Activated CD8-positive, alpha-beta memory T cell treated with anti-CD3 and anti-CD28 coated beads for 24 hours (primary cell): ENCODE measurements at places on chromosomes 5 and 9.
A peak's percentile ranks its signal among the peaks of the same experiment; 100 is the strongest.

GRCh38 chr9:99592834-99593574 is 228.7 kb upstream of the NR4A3 start:
- no peak for DNase-seq

DNA sequence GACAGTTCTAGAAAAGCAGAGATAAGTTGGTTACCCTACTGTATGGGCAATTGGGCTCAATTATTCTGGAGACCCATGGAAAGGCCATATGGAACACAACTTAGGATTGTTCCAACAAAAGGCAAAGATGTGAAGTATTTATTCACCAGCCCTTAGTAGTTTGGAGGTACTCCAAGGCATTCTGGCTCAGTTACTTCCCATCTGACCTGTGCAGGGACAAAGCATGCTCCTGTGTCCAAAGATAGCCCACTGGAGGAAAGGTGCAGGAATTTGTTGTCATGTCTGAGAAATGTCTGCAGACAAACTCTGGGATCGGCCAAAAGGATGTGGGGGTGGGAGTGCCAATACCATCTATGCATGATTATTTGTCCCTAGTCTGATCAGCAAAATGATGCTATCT is 279.5 kb upstream of the PTGER4 start:
- no peak for DNase-seq

DNA sequence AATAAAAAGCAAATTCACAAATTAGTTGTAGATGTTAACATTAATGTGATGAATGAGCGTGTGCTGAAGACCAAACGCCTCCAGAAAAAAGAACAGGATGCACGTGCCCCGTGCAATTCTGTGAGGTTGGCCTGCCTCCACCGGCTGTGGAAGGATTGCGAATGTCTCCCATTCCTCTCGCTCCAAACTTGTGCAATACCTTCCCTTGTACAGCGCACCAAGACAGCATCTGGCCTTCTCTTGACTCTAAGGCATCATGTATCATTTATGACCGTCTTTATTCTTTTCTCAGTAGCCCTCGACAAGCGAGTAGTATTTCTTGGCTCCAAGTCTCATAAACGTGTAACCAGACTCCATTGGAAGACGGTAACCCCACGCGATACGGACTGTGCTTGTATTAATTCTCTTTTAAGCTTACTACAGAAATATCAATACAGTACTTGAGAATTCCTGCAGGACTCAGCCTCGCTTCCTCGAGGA is 1.5 kb upstream of the TESK1 start:
- peak; percentile 73 for DNase-seq

DNA sequence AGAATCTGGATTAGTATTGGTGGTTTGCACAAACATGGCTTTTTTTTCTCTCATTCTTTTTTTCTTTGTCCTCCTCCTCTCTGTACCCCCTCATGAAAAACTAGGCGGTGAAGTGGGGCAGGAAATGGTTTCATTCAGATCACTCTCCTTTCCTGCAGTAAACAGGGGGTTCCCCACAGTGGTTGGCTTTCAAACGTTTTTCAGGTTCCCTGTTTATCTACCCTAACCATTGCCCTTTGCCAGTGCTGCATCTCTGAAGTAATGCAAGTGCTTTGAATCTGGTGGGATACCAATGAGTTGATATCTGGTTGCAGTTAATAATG is 29.8 kb downstream of the NR4A3 start:
- no peak for DNase-seq

- DNase-seq, result no peak
Observed at GRCh38 chr5:72234265-72234700, 85.8 kb downstream of the MRPS27 start.

- DNase-seq, result no peak
Observed at GRCh38 chr9:105413525-105413924, 34.3 kb upstream of the FSD1L start.
